ENCODE measurements at places on chromosomes 1 and 21.
A peak's percentile ranks its signal among the peaks of the same experiment; 100 is the strongest.

DNA sequence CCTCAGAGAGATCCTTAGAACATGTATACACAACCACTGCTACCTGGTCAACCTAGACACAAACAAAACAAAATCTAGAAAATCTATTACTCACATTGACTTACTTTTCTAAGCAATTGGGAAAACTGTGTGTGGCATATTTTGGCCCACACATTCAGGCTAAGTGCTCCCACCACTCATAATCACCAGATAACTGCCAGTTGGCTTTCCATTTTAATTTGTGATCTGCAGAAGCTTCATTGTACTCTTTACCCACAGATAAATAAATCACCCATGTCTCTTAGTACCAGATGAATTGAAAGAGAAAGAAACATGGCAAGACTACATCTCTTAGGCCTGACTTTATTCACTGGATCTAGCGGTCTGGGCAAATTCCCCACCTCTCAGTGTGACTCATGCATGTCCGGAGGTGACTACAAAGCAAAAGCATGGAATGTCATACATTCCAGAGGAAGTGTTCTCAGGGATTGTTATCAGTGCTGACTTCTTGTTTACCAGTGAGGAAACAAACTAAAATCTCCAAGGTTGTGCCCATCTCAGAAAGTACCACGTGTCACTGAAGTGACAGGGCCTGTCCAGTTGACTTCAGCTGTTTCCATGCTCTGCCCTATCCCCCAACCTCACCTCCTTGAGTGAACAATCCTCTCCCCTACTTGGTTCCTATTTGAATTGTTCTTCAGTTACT, 52.4 kb upstream of the BCL10 start:
- DNase-seq, result peak; percentile 99

- peak; percentile 48 for DNase-seq
Measured at GRCh38 chr1:196400478-196401451, 207.5 kb downstream of the KCNT2 start.

GRCh38 chr1:151058692-151059091, 730 bp downstream of the CDC42SE1 start:
- DNase-seq, result no peak

DNA sequence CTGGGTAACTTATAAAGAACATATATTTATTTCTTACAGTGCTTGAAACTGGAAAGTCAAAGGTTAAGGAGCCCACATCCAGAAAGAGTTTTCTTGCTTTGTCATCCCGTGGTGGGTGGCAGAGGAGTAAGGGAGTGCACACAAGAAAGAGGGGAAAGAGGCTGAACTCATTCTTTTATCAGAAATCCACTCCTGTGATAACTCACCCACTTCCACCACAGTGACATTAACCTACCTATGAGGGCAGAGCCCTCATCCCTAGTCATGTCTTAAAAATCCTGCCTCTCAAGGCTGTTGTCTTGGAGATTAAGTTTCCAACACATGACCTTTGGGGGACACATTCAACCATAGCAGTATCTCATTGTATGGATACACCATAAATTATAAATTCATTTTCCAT, 32.5 kb upstream of the RGS4 start:
- DNase-seq, result peak; percentile 81

DNA sequence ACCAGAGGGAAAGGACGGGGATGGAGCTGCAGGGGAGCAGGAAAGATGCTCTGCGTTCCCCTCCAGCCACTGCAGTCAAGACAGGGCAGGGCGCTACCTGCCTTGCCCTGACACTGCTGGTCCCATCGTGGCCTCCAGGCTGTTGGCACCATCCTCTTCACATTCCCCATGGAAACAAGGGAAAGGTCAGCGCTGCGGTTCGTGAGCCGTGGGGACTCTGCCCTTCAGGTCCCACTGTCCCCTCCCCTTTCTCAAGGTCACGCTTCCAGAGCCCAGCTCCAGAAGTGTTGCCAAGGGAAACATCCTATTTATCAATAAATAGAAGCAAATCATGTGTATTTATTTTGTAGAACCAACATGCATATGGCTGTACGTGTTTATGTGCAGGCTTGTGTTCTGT, 56.0 kb downstream of the PGBD5 start:
- DNase-seq, result no peak

DNA sequence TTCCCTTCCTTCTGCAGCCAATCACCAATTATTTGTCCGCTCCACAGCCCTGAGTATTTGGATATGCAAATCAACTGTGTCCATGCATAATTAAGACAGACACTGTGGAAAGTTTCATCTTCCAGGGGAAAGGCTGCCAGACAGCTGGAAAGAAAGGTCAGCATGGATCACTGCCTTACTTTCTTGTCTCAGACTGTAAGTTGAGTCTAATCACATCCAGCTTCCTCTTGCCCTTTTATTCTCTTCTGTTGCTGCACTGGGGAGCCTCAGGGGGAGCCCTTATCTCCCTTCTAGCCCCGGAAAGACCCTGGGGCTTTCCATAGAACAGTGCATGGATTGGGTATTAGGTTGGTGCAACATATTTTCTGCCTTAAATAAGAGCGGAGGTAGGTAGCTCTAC, 182.9 kb downstream of the OMA1 start:
- no peak for DNase-seq

DNA sequence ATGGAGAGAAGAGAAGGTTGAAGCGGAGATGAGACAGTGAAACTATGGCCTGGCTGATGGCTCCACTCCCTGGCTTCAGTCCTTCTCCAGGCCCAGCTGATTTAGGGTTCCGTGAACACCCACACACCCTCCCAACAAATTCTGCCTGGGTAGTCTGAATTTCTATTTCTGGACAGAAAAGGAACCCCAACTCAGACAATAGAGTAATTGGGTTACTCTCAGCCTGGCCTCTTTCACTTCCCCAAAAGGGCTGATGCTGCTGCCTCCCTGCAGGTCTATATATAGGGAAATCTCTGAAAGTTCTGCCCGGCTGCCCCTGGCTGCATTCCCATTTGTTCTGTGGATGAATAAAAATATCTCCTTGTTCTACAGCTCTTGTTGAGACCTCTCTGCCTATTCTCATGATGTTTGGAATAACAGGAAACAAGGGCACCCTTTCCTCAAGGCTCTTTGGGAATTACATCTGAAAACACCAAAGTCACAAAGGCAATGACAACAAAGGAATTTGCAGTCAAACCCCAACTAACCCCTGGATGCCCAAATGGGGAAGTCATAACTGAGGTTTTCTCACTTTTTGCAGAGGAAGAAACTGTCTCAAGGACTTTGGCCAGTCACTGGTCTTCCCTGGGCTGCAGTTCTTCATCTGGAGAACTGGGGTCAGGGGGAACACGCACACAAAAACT, 11.4 kb upstream of the ZSCAN20 start:
- DNase-seq, result no peak

DNA sequence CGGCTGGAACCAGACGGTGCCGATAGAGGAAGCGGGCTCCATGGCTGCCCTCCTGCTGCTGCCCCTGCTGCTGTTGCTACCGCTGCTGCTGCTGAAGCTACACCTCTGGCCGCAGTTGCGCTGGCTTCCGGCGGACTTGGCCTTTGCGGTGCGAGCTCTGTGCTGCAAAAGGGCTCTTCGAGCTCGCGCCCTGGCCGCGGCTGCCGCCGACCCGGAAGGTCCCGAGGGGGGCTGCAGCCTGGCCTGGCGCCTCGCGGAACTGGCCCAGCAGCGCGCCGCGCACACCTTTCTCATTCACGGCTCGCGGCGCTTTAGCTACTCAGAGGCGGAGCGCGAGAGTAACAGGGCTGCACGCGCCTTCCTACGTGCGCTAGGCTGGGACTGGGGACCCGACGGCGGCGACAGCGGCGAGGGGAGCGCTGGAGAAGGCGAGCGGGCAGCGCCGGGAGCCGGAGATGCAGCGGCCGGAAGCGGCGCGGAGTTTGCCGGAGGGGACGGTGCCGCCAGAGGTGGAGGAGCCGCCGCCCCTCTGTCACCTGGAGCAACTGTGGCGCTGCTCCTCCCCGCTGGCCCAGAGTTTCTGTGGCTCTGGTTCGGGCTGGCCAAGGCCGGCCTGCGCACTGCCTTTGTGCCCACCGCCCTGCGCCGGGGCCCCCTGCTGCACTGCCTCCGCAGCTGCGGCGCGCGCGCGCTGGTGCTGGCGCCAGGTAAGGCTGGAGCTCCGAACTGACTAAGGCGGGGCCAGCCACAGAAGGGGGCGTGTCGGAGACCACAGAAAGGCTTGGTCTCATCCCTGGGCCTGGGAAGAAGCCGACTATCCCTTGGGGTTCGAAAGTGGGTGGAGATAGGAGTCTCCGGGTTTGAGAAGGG, 486 bp downstream of the SLC27A3 start:
- DNase-seq, result peak; percentile 65

DNA sequence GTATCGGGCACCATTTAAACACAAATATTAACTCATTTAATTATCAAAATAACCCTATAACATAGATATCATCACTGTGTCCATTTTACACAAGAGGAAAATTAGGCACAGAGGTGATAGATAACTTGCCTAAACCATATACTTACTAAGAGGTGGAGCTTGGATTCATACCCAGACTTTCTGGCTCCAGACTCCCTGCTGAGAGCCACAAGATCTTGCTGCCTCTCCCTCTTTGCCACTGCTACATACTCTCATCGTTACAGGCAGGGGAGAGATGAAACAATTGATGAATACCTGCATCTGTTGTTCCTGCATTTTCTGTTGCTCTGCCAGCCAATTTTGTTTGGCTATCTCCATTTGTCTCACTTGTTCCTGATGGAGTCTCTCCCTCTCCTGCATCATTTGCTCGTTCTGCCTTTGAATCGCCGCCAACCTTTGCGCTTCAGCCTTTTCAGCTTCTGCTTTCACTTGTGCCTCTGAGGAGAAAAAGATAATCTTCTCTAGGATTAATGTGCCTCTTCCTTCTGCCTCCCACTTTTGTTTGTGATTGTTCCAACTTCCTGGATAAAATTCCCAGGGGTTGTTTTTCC, 10.6 kb downstream of the GBP5 start:
- peak; percentile 1 for DNase-seq

DNA sequence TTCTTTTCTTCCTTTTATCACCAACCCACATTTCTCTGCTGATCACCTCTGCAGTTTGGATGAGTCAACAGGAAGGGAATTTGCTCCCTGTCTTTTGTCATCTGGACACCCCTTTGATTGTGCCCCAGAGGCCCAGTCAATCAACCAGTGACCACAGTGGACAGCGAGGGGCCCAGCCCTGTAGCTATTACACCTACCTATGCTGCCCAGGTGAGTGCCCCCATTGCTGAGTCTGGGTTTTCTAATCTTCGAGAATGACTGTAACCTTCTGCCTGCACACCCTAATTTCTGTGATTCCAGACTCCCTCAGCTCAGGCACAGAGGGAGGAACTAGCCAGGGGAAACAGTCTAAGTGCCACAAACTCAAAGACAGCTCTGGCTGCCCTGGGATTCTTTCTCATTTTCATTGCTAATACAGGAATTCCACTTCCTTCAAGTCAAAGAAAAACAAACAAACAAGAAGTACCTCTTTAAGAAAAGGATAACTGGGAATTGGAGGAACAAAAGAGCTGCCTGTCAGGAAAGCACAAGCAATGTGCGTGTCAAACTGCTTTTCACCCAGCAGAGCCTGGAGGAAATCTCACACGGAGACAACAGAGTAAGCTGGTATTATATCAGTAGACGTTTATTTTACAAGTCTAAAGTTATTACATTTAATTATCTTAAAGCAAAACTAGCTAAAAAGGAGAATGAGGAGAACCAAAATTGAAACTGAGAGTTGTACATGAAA, 311.1 kb downstream of the AJAP1 start:
- no peak for DNase-seq

DNA sequence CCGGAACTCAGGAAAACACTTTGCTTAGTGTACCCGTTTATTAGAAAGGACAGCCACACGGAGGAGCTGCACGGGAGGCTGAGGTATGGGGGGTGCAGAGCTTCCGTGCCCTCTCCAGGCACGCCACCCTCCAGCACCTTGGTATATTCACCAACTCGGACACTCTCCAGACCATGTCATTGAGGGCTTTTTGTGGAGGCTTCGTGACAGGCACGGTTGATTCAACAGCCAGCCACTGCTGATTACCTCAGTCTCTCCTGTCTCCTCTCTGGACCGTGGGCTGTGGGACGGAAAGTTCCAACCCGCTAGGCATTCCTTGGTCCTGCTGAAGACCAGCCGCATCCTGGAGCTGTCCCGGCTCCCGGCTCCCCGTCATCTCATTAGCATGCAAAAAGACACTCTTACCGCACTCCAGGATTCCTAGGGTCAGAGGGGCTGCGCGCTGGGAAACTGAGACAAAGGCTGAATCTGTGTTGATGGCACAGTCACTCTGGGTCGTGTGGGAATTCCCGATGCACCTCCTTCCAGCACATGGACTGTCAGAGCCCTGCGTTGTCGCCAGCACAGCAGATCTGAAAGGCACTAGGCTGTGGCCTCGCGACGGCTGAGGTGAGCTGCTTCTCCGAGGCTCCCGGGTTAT, 65.6 kb downstream of the PRKCZ start:
- no peak for DNase-seq

- DNase-seq, result peak; percentile 31
Measured at GRCh38 chr1:10791105-10791951, 5.1 kb downstream of the CASZ1 start.

GRCh38 chr1:246297279-246298265, 209.5 kb downstream of the SMYD3 start:
- peak; percentile 49 for DNase-seq

DNA sequence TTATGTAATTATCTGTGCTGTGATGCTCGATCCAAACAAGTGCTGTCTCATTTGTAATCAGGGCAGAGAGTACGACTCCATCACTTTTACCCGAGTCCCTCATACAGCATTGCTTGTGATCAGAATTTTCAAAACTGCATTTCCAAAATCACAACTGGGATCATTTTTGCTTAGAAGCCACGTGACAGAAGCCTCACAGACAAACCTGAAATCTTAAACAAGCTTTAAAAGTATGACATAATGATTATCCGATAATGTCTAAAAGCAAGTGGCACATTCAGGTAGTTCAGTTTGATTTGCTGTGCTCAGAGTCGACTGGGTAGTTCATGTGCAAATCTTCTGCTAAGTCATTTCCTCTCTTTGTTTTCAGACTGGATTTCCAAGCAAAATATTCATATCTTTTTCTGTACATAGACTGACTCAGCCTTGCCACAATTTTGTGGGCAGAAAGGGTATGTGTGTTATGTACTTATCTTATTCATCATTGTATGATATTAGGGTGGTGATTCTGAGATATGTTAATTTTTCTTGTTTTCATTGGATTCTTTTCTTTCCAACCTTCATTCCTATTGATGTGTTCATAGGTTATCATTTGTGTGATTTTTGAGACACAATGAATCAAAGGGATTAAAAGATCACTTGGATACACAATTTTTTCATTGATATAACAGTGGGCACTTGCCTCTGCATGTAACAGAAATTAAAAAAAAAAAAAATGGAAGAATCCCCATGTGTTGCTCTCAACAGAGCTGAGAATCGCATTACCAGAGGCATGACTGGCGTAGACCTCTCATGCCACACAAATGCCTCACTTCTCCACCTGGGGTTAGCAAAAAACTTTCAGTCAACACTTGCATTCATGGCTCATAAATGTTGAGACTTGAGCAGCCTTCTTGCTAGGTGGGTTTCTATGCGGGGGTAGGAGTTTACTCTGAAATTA, 355.7 kb downstream of the LTN1 start:
- peak; percentile 86 for DNase-seq

GRCh38 chr1:150162582-150162861, 12.8 kb downstream of the PLEKHO1 start:
- DNase-seq, result no peak
